Progenitor cell of endocrine pancreas (in vitro differentiated cells): ENCODE measurements at places on chromosomes 16 and 17.

- DNase-seq: no peak
These were observed 15.4 kb upstream of the HELZ start for GRCh38 chr17:67260170-67260987.

- DNase-seq: peak; percentile 43
These were observed 1.6 kb downstream of the PPY start for GRCh38 chr17:43940630-43941029.

DNA sequence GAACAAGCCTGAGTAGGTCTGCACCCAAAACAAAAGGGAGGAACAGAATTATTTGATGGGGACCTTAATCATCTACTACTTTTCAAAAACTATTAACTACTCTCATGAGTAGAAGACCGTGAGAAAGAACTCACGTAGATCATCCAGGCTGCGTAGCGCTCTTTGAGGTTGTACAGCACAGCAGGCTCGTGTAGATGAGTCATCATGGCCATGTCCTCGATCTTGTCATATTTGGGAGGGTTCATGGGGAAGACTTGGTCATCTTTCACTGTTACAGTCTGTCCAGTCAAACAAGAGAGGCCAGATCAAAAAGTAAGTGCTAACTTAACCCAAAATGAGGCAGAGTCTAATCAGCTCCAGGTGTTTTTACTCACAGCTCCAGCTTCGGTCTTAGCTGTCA is 2.3 kb downstream of the MYH1 start:
- no peak for DNase-seq

GRCh38 chr17:40612599-40613244 is 34.9 kb downstream of the SMARCE1 start:
- no peak for DNase-seq

- DNase-seq: no peak
These were observed 2.4 kb upstream of the CDH16 start for GRCh38 chr16:66920924-66921680.

DNA sequence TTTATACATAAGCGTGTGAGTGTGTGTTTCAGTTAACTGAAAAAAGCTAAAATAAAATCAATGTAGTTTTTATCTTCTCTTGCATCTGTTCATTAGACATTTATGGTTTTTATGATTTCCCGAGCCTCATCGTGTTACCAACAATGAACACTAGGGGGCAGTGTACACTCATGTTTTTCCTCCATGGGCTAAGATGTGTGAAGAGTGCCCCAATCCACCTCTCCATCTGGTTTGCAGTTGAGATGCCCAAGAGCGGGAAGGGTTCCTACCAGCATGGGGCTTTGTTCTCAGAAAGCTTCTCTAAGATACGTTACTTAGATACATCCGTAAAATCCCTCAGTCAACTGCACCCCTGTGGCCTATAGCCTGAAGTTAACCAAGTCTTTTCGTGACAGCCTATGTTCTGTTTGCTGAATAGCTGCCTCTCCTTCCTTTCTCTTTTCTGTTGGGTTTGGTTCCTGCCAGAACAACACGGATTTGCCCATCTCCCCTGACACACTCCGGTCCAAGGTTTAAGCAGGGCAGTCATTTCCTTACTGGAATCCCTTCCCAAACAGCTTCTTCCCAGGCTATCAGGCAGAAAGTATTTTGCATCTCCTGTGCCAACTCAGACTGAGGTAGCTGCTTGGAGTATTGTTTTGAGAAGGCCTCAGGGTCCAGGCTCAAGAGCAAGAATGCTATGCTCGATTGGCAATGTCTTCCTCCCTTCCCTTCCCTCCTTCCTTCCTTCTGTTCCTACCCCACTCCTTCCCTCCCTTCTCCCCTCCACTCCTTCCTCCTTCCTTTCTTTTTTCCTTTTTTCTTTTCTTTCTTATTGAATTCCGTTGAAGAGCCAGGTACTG is 12.9 kb upstream of the ELAC2 start:
- peak; percentile 45 for DNase-seq

GRCh38 chr16:31177136-31177535 is 2.8 kb upstream of the FUS start:
- no peak for DNase-seq

DNA sequence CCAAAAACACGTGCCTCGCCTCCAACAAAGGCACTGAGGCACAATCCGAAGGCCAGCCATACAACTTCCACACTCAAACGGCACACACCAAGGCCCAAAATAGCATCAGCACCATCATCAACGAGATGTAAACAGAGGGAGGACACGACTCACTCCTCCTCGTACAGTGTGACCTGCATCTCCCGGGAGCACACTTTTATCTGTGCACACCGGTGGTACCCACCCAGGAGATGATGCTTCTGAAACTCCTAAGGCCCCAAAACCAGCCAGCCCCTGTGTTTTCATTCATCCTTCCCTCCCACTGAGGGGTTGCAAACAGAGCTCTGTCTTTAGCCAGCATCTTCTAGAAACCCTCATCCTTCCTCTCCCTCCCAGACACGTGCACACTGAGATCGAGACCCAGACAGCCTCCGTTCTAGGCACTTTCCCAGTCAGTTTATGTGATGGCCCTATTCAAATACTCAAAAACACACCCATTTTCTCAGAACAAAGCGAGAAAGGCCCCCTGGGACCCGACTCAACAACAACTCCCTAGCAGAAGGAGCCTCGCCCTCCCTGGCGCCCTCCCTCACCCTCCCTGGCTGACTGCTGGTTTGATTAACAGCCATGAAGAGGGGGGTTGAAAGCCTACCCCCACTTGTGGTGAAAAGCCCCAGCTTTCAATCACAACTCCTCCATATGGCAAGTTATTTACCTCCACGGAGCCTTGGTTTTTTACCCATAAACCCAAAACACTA is 76.3 kb downstream of the GAS7 start:
- no peak for DNase-seq

DNA sequence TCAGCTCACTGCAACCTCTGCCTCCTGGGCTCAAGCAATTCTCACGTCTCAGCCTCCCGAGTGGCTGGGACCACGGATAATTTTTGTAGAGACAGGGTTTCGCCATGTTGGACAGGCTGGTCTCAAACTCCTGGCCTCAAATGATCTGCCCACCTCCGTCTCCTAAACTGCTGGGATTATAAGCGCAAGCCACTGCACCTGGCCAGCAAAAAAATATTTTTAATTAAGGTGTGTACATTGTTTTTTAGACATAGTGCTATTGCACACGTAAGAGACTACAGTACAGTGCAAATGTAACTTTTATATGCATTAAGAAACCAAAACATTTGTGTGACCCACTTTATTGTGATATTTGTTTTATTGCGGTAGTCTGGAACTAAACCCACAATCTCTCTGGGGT is 49.0 kb downstream of the NACA2 start:
- DNase-seq: no peak
